ENCODE measurements at places on chromosomes 2 and 18.

DNA sequence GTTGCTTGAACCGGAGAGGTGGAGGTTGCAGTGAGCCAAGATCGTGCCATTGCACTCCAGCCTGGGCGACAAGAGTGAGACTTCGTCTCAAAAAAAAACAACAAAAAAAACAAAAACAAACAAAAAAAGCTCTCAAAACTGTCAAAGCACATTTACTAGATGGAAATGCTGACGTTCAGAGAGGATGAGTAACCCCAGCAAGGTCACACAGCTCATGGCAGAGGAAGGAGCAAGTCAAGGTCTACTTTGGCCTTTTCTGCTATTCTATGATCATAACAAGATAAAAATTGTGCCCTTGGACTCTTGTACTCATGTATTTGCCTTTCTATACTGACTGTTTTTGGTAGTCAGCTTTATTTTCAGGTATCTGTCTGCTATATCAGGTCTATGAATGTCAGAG is 109.5 kb downstream of the ARL6IP6 start:
- no peak for DNase-seq

DNA sequence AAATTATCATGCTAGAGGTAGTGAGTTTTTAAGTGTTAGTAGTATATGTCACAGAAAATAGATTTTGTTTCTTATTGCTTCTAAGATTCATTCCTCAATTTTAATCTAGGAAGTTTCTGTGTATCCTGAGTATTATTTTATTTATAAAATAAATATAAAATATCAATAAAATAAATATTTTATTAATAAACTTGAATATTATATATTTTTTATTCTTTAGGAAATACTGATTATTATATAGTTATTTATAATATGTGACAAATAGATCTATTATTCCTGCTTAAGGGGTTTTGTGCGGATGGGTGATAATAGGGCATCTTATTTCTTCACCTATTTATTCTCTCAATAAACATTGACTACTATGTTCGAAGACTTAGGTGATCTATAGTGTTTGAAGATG is 191.0 kb downstream of the ZNF407 start:
- DNase-seq, result no peak

DNA sequence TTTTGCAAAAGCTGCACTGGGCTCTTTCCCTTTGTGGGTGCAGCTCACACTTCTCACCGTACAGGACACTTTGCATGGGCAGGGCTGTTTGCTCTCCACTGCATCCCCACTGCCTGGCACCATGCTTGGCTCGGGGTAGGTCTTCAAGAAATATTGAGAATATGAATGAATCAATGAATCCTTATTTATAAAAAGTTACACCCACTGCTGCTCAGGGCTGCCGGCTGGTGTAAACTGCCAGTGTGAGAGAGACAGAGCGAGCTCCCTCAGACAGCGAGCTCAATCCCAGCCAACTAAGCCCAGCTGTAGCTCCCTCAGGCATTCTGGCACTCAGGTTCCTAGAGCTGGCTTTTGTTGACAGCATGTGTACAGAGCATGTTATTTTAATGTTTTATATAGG is 3.4 kb downstream of the TMEM185B start:
- no peak for DNase-seq

GRCh38 chr2:54803783-54804751 is 80.6 kb downstream of the EML6 start:
- DNase-seq, result no peak

- DNase-seq, result no peak
These were observed 157.7 kb downstream of the ANTXR1 start for GRCh38 chr2:69170661-69171060.

DNA sequence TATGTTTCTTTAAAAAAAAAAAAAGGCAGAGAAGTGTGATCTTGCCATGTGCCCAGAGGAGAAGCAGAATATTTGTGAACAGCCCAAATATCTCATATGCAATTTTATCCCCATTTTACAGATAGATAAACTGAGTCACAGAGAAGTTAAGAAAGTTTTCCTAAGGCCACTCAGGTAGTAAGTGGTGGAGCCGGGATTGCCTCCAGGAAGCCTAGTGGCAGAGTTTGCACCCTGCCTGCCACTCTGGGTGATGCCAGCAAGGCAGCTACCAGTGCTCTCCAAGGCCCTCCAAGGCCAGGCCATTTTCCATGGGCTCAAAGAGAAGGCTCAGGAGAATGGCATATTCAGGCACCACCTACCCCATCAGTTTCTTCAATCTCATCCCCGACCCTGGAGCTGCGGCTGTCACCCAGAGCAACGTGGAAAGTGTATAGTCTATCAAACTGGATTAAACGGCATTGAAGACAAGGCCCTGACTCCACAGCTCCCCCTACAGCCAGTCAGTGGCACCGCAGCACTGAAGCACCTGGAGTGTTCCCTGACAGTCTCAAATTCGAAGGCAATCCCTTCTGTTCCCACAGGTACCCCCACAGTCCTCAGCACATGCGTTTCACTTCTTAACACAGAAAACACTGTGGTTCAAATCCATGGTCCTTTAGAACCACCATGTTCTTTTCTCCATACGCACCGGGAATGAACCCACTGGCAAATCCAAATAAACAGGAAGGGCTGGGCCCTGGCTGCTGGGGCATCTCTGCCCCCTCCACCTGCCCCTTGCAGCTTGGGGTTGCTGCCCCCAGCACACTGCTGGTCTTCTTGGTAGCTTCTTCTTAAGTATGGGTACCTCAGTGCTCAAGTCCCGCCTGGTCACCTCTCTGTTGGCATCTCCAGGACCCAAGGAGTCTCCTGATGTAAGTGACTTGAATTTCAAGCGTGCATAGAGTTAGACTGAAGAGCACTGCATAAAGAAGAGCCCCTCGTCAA is 175.3 kb downstream of the INHBB start:
- DNase-seq, result peak; percentile 85

- no peak for DNase-seq
These were observed 11.9 kb upstream of the B3GNT7 start for GRCh38 chr2:231383416-231384108.

GRCh38 chr18:37019157-37019827 is 190.4 kb downstream of the KIAA1328 start:
- peak; percentile 10 for DNase-seq

DNA sequence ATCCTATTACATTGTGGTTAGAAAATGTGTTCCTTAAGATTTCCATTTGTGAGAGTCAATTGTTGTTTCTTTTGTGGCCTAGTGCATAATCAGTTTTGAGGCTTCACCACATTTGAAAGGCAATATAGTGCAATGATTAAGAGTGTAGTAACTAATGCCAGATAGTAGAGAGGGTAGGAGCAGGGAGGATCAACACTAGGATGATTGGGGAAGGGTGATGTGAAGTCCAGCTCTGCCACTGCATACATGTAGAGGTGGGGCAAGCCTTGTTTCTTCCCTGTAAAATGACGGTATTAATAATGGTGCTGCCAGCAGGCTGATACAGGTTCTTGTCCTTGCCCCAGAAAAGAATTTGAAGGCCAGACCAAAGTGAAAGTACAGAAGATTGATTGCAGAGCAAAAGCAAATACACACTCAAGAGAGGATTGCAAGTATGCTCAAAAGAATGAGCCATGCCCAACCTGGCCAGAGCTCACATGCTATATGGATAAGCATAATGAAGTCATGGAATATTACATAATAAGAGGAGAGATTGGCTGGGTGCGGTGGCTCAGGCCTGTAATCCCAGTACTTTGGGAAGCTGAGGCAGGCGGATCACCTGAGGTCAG is 8.0 kb downstream of the SP100 start:
- no peak for DNase-seq

GRCh38 chr2:101758001-101758400 is 60.5 kb downstream of the MAP4K4 start:
- DNase-seq, result no peak

GRCh38 chr2:86512034-86512433 is 51.2 kb downstream of the CHMP3 start:
- DNase-seq, result no peak

GRCh38 chr2:112597537-112598322 is 13.3 kb downstream of the CHCHD5 start:
- DNase-seq, result no peak

- DNase-seq, result no peak
These were observed 726.6 kb upstream of the FANCL start for GRCh38 chr2:58967736-58968135.

DNA sequence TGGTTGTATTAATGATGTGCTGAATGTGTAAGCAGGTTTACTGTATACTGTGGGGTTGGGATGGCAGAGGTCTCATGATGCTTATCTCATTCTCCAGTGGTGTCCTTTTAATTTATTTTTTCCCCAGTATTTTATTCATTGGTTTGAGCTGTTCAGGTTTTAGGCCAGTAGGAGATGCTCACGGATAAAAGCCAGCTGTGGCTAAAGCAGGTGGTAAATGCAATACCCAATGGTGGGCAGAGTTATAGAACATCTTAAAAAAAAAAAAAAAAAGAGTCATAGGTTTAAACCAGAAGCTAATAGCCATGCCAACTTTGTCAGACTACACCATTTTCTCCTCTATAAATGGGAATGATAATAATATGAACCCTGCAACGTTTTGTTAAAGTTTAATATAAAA is 57.8 kb upstream of the NEUROD1 start:
- no peak for DNase-seq

- DNase-seq, result no peak
These were observed 26.7 kb upstream of the TGFA start for GRCh38 chr2:70580352-70580751.

DNA sequence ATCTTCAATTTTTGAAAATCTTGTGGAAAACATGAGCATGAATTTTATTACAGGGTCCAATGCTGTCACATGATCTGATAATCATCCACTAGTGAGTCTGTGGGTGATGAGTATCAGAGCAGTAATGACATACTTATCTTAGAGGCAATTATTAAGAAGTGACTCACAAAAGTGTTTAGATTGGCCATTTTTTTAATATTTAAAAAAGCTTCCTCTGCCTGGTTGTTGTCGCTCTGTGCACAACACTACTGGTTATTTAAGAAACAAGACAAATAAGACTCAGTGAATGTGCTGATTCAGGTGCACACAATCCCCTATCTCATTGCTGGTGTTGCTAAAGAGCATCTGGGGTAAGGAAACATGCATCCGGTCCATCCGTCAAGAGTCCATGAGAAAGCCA is 665.8 kb upstream of the ZEB2 start:
- no peak for DNase-seq

- DNase-seq, result peak; percentile 83
These were observed 114.2 kb downstream of the FHOD3 start for GRCh38 chr18:36411745-36412168.

- no peak for DNase-seq
These were observed 32.9 kb upstream of the CSRNP3 start for GRCh38 chr2:165436559-165436958.

DNA sequence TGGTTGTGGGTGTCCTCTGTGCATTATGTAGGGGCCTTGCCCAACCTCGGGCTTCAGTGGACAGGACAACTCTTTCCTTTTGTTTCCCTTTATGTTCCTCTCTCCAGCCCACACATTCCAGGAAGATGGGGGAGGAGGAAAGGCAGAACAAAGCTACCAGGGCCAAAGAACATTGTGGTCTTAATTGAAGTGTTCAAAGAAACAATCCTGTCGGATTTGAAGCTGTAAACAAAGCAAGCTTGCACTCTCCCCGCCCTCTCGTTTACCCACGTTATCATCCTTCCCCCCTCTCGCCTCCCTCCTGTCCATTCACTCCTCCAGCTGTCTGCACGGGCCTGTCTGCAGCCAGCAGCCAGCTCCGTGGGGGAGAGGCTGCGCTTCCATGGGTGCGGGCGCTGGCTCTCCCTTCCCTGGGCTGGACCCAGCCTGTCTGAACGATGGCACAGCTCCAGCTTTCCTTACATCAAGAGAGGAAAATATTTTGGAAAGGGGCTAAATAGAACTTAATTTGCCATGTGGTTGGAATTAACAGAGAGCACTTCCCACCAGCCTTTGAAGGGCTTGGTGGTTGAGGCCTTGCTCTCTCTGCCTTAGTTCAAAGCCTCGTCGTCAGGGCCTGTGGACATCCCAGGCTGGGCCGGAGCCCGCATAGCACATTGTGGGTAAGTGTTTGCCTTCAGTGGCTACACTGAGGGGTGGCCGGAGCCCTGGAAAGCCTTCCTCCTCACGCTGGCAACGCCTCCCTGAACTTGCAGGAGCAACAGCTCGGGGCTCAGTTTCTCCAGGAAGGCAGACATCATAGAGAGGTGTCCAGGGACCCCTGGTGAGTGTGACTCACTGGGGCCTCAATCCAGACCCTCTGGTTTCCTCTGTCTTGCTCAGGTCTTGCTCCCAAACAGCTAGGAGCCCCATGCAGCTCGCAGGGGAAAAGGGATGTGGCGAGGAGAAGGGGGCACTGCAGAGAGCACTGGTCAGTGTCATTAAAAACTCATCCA is 60.6 kb upstream of the HS6ST1 start:
- no peak for DNase-seq

GRCh38 chr2:13137679-13138078 is 420.9 kb downstream of the TRIB2 start:
- no peak for DNase-seq

DNA sequence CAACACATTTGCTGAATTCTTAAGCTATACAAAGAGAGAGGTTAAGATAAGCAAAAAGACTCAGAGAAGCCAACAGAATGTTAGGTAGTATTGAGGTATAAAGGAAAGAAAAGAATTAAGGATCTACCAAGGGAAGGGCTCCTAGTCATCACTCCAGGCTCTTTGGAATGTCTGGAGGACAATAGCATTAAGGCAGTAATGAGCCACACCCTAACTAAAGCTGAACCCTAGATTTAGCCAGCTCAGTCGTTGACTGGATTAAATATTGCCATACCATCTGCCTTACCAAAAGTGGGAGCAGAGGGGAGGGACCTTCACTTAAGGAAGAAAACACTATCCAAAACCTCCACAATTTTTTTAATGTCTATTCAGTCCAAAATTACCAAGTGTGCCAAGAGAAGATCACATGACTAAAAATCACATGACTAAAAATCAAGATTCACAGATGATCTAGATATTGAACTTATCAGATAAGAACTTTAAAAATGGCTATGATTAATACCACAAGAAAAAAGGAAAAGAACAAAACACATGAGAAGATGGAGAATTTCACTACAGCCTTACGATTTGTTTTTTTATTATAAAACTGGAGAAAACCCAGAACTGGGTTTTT is 59.7 kb downstream of the EXOC6B start:
- DNase-seq, result no peak

GRCh38 chr2:112724591-112725525 is 4.0 kb downstream of the NT5DC4 start:
- DNase-seq, result peak; percentile 46

- no peak for DNase-seq
These were observed 52.8 kb downstream of the MARCO start for GRCh38 chr2:118994778-118995177.

- DNase-seq, result no peak
These were observed 490.4 kb upstream of the ID2 start for GRCh38 chr2:8191427-8191826.

DNA sequence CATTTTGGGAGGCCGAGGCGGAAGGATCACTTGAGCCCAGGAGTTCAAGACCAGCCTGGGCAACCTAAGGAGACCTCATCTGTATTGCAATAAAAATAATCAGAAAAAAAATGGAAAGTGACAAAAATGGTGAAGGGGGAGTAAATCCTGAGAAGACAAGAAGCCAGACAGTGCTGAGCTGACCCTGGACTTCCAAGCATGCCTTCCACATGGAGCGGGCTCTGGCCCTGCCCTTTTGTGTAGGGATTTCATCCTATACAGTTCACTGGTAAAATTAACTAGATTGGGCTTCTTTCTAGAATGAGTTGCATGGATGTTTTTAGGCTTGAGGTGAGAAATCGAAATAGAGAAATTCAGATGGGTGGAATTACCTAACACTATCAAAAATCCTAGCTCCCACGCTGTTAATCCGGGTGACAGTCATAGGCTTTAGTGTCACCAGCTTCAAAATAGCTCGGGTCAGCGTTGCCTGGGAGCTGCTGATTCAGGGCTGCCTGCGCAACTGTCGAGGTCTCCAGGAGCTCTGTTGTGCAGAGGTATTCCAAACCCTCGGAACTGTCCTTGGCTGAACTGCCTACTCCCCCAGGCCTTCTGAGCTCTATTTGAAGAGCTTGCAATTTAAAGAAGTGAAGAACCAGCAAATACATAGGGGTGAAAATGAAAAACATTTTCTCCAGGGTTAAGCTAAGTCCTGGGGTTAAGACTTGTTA is 21.5 kb upstream of the ZNF532 start:
- peak; percentile 88 for DNase-seq
